ENCODE measurements at places on chromosomes 2 and 18. TPM values are rescaled to one million over a fixed set of nuclear protein-coding genes. Genes with fewer than 3 reads are reported as not detected.

Gene CGREF1
- 0.69 TPM for total RNA-seq

Gene CHRND
- not detected for total RNA-seq

Gene RGPD3
- total RNA-seq = under 0.01 TPM

Gene CXCR1
- not detected for total RNA-seq

Gene PMAIP1
- total RNA-seq = 2.4 TPM

Gene C2orf69
- total RNA-seq = 8.7 TPM

Gene CFAP65
- under 0.01 TPM for total RNA-seq

Data from bronchial smooth muscle cell (primary cell).